ENCODE measurements at places on chromosomes 7 and 10. TPM values are rescaled to one million over a fixed set of nuclear protein-coding genes. Genes with fewer than 3 reads are reported as not detected.

Gene CTNNA3
- 24.0 TPM for total RNA-seq

Gene EPO
- total RNA-seq, result not detected

Gene GALNT17
- 24.5 TPM for total RNA-seq

Gene ANKRD1
- 14.1 TPM for total RNA-seq

Gene CARD11
- total RNA-seq, result 1.0 TPM

Gene GRM8
- total RNA-seq, result not detected

Gene CUEDC2
- total RNA-seq, result 31.3 TPM

Gene CFAP43
- total RNA-seq, result 2.1 TPM

Gene COL1A2
- total RNA-seq, result 6,663 TPM

Gene ARHGEF5
- total RNA-seq, result 0.52 TPM

Gene CAMK2B
- 4.7 TPM for total RNA-seq

Gene ZNF804B
- total RNA-seq, result not detected

Gene CYP2C19
- total RNA-seq, result not detected

Gene TMEM176B
- total RNA-seq, result 18.3 TPM

Gene GNAI1
- total RNA-seq, result 25.6 TPM

Gene RBM48
- 11.0 TPM for total RNA-seq

Gene PDE6C
- total RNA-seq, result not detected

Gene TAS2R3
- 3.7 TPM for total RNA-seq

Gene ZNF425
- total RNA-seq, result 5.2 TPM

Gene ADARB2
- under 0.01 TPM for total RNA-seq

Gene RET
- total RNA-seq, result 1.6 TPM

Gene CFTR
- not detected for total RNA-seq

Gene CDC14C
- total RNA-seq, result not detected

Gene ANXA8
- not detected for total RNA-seq

Gene SLC18A2
- 1.0 TPM for total RNA-seq

Gene NEUROG3
- total RNA-seq, result not detected

Gene IFIT1
- 34.4 TPM for total RNA-seq

Gene SYNPO2L
- total RNA-seq, result 17.2 TPM

Gene CFAP70
- total RNA-seq, result 1.6 TPM
